Retina (tissue), 1 donor: ENCODE measurements at places on chromosomes 1 and 21.

GRCh38 chr1:232732344-232732910 is 72.8 kb upstream of the MAP10 start:
- DNase-seq, result no peak

GRCh38 chr1:3441410-3441847 is 13.0 kb upstream of the ARHGEF16 start:
- DNase-seq, result no peak

DNA sequence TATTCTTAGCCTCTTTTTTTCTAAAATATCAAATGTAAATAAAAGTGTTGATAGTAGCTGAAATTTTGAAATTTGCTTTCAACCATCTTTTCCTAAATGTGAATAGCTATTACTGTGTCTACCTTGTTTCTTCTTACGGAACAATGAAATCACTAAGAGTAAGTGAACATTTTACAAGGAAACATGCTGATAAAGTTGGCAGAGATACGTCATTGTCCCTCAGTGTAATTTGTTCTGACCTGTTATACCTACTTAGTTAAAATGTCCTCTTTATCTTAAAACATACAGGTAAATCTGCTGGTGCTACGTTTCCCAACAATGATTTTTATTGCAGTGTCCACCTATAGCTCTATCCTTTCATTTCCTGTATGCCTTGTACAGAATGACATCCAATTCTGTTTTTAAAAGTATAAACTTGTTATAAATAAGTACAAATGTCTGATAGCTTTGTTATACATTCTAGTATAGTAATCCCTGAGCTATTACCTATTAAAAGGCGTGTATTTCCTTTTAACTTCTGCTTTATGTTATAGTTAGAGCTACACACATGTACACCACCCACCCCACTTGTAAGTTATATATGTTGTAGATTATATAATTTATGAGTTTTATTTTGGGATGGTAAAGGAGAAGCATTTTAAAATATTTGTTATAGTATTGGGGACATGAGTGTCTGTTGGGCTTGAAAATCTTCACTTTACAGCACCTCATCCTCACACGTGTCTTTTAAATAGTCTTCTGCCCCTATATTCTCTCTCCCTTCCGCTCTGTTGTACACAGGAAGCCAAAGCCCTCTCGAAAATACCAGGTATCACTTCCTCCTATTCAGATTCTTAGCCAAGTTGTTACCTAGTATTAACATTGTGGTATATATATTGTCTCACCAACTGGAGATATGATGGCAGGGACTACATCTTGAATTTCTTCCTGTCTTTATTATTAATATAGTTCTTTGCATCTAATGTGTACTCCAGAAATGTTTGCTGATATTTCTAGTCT is 25.2 kb downstream of the LAMC1 start:
- no peak for DNase-seq

- no peak for DNase-seq
Measured at GRCh38 chr21:43916691-43917514, 51.9 kb downstream of the AGPAT3 start.

- DNase-seq, result no peak
Measured at GRCh38 chr1:85224734-85225623, 24.2 kb upstream of the SYDE2 start.

DNA sequence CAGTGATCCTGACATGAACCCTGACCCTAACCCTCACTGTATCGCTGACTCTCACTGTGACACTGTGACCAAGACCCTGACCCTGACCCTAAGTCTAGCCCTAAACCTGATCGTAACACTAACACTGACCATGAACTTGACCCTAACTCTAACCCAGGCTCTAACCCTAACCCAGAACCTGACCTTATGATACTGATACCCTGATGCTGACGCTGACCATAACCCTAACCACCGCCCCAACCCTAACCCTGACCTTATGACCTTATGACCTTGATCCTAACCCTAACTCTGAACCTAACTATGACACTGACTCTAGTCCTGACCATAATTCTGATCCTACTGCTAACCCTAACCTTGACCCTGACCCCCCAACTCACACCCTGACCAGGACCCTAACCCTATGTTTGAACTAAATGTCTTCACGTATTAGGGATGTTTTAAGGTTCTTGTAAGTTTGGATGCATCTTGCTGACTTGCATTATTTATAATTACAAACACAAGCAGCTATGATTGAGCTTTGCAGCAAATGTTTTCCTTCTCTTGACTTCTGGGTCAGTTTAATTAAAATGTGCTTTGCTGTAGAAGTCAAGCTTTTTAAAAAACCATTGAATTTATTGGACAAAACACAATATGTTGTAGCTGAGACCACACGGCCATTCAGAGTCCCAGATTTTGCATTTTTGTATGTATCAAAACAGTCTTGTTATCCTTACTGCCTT is 23.9 kb upstream of the PRSS38 start:
- no peak for DNase-seq

DNA sequence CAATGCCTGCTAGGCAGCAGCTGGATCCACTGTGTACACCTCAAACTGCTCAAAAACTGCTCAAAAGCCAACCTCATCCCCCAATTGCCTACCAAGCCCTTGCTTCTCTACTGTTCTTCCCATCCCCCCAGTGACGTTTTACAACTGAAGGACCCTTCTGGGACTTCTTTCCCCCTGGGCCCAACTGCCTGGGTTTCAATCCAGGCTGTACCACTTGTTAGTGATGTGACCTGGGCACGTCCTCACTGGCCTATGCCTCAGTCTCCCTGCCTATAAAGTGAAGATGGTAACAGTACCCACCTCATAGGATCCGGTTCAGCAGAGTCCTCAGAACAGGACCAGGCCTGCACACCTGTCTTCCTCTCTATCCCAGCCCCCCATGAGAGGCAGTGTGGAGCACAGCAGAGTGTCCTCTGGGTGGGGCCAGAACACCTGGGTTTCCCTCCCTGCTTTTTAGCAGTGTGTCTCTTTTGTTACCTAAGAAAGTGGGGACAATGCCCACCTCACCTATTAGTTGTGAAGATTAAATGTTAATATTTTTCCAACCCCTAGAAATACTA is 1.9 kb upstream of the TEKT2 start:
- DNase-seq, result no peak

DNA sequence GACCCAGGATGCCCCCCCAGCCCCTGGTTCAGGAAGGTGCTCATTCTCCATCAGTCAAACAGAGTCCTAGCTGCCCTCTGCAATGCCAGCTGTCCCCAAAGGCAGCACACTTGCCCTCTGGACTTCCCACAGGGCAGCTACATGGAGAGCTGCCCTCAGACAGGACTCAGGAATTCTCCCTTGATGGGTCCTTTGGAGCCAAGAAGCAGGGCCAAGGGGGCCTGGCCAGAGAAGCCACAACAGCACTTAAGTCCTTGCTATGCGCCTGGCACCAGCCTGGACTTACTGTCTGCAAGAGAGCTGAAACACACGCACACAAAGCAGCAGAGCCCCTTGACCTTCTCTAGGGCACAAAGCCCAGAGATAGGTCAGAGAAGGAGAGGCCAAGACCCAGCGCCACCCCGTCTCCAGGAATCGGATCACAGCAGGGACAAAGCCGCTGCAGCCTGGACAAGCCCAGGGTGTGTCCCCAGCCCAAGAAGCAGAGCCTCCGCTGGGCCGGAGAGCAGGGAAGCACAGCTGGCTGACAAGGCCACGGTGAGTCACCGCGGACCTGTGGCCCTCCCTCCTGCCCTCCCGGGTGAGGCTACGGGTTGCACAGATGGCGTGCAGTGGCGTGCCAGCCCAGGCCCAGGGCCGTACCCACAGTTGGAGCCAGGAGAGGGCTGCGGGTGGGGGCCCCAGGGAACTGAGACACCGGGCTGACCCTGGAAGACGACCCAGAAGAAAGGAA is 1.7 kb downstream of the WNT9A start:
- peak; percentile 48 for DNase-seq

- DNase-seq, result no peak
Measured at GRCh38 chr1:109304226-109304920, 2.4 kb downstream of the MYBPHL start.

DNA sequence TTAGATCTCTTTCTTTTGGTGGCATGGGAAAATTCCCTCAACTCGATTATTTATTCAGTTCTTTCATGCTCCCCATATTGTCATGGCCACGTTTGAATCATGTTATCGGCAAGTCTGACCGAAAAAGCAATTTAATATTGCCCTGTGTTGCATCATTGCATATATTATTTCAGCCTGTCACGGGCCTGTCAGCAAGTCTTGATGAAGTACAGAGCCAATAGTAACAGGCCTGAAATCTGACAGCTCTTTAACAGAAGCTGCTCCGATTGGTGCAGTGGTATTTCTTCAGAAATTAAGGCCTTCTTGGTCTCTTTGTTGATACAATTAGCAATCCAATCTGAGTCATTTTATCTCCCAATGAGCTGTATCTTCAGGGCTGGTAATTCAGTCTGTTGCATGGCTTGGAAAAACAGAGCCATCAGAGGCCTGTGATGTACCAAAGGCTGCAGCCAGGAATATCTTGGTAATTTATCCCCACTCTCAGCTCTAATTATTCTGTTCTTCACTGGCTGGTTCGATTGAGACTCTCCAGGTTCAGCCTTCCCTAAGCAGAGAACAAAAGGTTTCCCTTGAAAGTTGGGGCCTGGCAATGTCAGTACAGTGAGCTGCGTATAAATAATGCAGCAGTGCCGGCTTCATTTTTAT is 149.5 kb downstream of the FGGY start:
- peak; percentile 27 for DNase-seq

DNA sequence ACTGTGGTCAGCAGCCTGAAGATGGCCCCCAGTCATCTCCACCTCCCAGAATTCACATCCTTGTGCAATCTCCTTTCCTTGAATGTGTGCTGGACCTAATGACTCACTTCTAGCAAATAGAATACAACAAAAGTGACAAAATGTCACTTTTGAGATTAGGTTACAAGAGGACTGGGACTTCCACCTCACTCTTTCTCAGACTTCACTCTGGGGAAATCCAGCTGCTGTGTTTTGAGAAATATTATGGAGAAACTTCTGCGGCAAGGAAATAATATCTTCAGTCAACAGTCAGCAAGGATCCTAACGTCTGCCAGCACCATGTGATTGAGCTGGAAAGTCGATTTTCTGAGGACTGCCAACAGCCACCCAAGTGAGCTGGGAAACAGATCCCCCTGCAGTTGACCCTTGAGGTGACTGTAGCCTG is 70.5 kb upstream of the GADD45A start:
- no peak for DNase-seq

DNA sequence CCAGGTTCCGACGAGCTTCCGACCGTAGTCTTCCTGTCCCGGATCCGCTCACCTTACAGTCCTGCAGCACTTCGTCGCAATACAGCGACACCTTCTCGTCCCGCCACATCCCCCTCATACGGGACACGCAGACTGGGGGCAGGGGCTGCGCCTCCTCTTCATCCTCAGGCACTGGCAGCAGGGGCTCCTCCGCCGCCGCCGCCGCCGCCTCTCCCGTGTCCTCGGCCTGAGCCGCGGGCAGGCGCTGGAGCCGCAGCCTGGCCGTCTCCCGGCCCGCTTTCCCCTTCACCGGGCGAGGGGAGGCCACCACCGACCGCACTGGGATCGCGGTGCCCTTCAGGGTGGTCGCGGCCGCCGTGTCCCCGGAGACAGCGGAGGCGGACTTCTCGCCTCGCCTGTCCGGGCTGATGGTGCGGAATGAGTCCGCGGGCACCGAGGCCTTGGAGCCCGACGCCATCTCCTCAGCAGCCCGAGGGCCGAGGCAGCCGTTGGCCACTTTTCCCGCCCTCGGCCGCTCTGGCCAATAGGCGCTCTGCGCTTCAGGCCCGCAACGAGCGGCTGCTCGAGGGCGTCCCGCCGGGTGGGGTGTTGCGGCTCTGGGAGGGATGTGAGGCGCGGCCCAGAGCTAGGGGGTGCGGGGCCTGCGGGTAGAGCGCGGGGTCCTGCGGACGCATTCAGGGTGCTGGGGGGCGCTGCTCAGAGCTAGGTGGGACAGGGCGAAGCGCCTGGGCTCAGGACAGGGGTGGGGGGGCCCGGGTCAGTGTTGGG is at the start of gene SHCBP1L:
Gene SHCBP1L, minus strand, starts transcription at position 490 of the 768 bp plus-strand sequence. Its CDS starts 33 bp downstream, at position 457.
- peak; percentile 82 for DNase-seq

DNA sequence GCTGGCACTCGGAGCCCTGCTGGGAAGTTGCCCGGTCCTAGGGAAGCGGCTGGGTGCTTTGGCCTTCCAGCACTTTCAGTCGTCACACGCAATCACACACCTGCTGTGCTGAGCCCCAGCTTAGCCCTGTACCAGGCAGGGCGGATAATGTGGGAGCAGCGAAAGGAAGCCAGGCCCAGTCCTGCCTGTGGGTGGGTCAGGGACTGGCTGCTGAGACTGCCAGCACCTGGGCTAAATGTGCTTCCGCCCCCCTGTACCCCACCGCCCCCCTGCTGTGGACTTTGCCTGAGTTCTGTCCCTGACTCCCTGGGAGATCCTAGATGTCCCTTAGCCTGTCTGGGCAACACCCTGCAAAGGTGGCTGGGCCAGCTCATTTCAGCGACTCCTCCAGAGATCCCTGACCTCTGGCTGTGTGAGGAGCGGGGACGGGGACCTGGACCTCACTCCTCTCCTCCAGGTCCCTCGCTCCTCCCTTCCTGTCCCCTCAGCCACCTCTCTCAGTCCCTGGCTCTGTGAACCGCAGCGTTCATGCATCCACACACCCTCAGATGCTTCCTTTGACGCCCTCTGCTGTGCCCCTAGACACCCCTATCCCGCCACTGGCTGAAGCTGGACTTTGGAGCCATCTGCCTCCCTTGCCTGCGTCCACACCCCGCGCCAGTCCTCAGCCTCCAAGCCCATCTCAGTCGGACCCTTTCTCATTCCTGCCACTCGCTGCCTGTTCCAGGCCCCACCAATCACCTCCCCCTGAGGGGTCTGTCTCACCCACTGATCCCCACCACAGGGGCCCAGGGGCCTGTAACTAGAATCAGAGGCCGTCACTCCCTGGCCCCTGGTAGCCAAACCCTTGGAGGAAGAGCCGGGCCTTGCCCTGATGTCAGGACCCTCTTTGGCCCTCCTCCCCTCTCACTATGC is 1.4 kb downstream of the MMEL1 start:
- DNase-seq, result no peak

GRCh38 chr1:6519935-6520671 is 28.6 kb upstream of the PLEKHG5 start:
- DNase-seq, result peak; percentile 91

- DNase-seq, result peak; percentile 11
Measured at GRCh38 chr1:99227056-99227897, 37.0 kb upstream of the PLPPR4 start.

- no peak for DNase-seq
Measured at GRCh38 chr1:204325944-204326343, 33.8 kb downstream of the PLEKHA6 start.
